Glutamatergic neuron (in vitro differentiated cells): ENCODE measurements at places on chromosomes 2 and 18.

- H3K36me3 ChIP-seq = peaks cover 3% of the 10 kb centered on the region
- peak overlapping the region; percentile 95 for H3K4me3 ChIP-seq
- no peak overlapping the region for H3K27ac ChIP-seq
- peak; percentile 27 for DNase-seq
- H3K4me1 ChIP-seq = peaks cover 9% of the 10 kb centered on the region
Measured at GRCh38 chr18:72542984-72543356, 1.2 kb downstream of the CBLN2 start.

DNA sequence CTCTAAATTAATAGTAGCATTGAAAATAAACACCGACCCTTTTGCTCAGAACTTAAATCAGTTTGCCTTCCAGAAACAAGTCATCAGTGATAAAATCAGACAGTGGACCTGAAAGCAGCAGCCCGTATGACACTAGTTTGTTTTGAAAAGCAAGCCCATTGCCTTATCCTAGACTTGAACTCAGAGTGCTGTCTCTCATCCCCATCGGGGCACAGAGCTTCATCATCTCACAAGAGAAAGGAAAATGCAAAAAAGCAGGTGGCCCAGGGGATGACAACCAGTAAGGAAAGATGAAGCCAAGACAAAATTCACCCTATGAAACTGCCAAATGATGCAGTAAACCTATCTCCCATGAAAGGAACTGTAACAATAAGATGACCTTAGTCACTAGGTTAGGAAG, 71.2 kb downstream of the CERKL start:
- peaks cover 3% of the 10 kb centered on the region for H3K27me3 ChIP-seq
- no peak for DNase-seq
- H3K4me3 ChIP-seq = peak overlapping the region; percentile 61

- H3K4me3 ChIP-seq = no peak overlapping the region
- no peaks in the 10 kb centered on the region for H3K36me3 ChIP-seq
- peaks cover 2% of the 10 kb centered on the region for H3K27me3 ChIP-seq
- no peak overlapping the region for H3K27ac ChIP-seq
Measured at GRCh38 chr2:27681841-27682240, 18.2 kb downstream of the SLC4A1AP start.

DNA sequence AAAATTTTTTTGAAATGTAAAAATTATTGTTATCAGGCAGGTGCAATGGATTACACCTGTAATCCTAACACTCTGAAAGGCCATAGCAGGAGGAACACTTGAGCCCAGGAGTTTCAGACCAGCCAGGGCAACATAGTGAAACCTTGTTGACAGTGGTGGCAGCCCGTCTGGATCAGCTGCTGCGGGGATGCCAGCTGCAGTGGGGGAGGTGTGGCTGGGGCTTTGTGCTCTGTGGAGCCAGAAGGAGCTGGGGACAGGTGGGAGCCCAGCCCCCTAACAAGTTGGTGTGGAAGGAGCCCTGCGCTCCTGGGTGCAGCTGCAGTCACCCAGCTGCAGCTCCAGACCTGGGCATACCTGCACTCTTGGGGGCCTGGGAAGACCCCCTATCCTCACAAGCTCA, 182.4 kb upstream of the MC4R start:
- peak; percentile 27 for DNase-seq
- no peaks in the 10 kb centered on the region for H3K4me1 ChIP-seq
- no peak overlapping the region for H3K4me3 ChIP-seq
- H3K27me3 ChIP-seq = peaks cover 2% of the 10 kb centered on the region
- H3K36me3 ChIP-seq = peaks cover 5% of the 10 kb centered on the region
- no peak overlapping the region for H3K27ac ChIP-seq

DNA sequence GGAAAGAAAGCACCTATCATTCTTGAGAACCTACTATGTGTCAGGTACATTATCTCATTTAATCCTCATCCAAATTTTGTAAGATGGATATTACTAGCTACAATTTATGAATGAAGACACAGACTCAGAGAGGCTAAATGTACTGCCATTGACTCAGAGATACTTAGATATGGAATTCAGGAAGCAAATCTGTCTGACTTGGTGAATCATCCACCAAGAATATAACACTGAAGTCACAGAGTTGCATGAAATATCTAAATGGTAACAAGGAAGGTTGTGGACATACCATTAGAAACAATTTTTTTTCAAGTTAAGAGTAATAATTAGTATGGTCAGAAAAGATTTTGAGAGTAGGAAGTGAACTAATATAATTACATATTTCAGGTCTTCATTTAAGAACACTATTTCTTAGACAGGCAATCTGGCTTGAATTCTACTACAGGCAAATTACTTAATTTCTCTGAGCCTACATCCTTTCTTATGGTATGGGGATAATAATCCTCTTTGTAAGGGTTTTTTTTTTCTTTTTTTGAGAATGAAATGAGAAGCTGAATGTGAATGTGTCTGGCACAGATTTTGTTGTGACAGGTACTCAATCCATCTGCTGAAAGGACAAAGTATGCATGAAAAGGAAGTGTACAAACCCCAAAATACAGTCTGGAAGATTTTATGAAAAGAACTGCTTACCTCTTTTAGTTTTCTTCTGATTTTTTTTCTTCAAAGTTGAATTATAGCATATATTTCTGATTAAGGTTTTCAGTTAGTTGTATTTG, 14.8 kb upstream of the C2orf66 start:
- peaks cover 6% of the 10 kb centered on the region for H3K36me3 ChIP-seq
- no peak for DNase-seq
- H3K27ac ChIP-seq = no peak overlapping the region
- peaks cover 8% of the 10 kb centered on the region for H3K27me3 ChIP-seq
- H3K4me3 ChIP-seq = no peak overlapping the region

DNA sequence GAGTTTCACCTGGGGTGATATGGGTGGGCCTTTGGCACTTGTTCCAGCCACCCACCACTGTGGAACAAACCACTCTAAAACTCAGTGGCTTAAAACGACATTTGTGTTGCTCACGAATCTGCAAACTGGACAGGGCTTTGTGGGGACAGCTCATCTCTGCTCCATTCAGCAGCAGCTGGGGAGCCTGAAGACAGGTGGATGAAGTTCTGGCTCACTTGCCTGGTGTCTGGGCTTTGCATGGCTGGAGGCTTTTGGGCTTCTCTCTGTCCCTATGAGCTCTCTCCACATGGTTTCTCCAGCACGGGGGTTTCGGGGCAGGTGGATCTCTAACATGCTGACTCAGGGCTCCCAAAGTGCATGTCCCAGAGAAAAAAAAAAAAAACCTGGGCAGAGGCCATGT, 93.0 kb upstream of the GLI2 start:
- no peak for DNase-seq
- no peaks in the 10 kb centered on the region for H3K4me1 ChIP-seq
- H3K27me3 ChIP-seq = peaks cover 6% of the 10 kb centered on the region
- H3K4me3 ChIP-seq = no peak overlapping the region

DNA sequence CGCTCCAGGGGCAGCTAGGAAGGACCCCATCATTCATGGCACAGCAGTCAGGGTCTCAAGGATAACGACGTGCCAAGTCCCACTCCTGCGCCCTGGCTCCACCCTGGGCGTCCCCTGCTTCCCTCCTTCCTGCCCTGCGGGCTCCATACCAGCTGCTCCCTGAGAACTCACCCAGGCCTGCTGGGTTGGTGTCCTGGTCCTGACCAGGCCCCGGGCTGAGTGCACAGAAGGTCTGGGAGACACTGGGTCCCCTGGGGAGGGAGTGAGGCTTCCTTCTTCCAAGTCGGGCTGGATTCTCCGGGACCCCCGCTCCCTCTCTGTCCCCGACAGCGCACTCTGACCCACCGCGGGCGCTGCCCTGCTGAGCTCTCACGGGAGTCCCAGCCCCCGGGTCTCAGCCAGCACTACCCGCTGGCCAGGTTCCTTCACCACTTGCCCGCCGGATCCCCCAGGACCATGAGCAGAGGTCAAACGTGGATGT, 160.2 kb downstream of the PXDN start:
- no peaks in the 10 kb centered on the region for H3K27me3 ChIP-seq
- no peak for DNase-seq
- H3K36me3 ChIP-seq = peaks cover 5% of the 10 kb centered on the region
- no peak overlapping the region for H3K27ac ChIP-seq
- H3K4me3 ChIP-seq = no peak overlapping the region
- peaks cover 5% of the 10 kb centered on the region for H3K4me1 ChIP-seq

GRCh38 chr2:60523963-60524362, 29.5 kb downstream of the BCL11A start:
- H3K4me1 ChIP-seq = peaks cover 55% of the 10 kb centered on the region
- H3K27ac ChIP-seq = no peak overlapping the region
- H3K36me3 ChIP-seq = no peaks in the 10 kb centered on the region
- H3K4me3 ChIP-seq = no peak overlapping the region

DNA sequence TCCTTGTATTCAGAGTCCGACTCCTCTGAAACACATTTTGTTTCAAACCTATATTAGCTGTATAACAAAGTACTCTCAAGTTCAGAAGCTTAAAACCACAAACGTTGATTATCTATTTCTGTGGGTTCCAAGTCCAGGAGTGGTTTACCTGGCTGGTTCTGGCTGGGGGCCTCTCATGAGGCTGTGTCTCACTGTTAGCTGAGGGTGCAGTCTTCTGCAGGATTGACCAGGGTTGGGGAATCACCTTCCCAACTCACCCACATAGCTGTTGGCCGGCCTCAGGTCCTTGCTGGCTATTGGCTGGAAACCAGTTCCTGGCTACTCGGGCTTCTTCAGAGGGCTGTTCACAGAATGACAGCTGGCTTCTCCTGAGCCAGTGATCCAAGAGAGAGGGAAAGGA, 18.0 kb upstream of the ATIC start:
- no peaks in the 10 kb centered on the region for H3K4me1 ChIP-seq
- H3K27me3 ChIP-seq = no peaks in the 10 kb centered on the region
- H3K4me3 ChIP-seq = no peak overlapping the region
- H3K36me3 ChIP-seq = no peaks in the 10 kb centered on the region
- H3K27ac ChIP-seq = no peak overlapping the region

GRCh38 chr2:216918088-216918680, 58.3 kb upstream of the TNP1 start:
- DNase-seq = no peak
- H3K4me1 ChIP-seq = peaks cover 20% of the 10 kb centered on the region
- peaks cover 6% of the 10 kb centered on the region for H3K36me3 ChIP-seq

DNA sequence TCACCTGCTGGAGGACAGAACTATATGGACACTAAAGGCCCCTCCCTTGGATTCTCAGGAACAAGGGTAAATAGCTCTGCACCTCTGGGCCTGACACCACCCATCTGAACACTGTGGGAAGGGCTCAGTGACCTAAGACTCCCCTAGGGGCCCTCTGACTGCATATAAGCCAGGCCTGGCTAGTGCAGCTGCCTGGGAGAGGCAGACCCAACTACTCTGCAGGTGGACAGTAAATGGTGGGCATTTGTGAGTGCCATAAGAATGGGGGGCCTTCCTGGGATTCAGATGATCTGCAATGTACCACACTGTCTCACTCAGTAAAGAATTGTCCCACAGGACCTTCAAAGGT, 11.2 kb upstream of the WIPF1 start:
- no peak for DNase-seq
- no peak overlapping the region for H3K27ac ChIP-seq
- H3K4me1 ChIP-seq = peaks cover 3% of the 10 kb centered on the region
- no peak overlapping the region for H3K4me3 ChIP-seq

DNA sequence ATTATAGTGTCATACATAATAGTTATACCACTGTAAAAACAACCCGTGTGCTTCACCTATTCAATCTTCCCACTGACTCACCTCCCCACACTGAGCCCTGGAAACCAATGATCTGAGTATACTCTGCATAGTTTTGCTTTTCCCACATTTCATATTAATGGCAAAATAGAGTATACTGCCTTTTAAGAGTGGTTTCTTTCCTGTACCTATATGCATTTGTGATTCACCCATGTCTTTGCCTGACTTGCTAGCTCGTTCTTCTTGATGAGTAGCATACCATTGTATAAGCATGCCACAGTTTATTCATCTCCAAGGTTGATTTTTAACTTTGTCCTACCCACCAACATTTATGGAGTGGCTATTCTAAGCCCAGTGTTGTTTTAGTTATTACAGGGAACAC, 686.4 kb downstream of the PLCL1 start:
- no peak for DNase-seq
- H3K27ac ChIP-seq = no peak overlapping the region
- H3K4me3 ChIP-seq = no peak overlapping the region
- no peaks in the 10 kb centered on the region for H3K4me1 ChIP-seq
- H3K36me3 ChIP-seq = no peaks in the 10 kb centered on the region
- H3K27me3 ChIP-seq = no peaks in the 10 kb centered on the region

GRCh38 chr2:218895759-218896500, 15.3 kb downstream of the WNT10A start:
- peaks cover 9% of the 10 kb centered on the region for H3K36me3 ChIP-seq
- H3K4me1 ChIP-seq = peaks cover 33% of the 10 kb centered on the region
- no peak for DNase-seq
- peaks cover 26% of the 10 kb centered on the region for H3K27me3 ChIP-seq
- H3K27ac ChIP-seq = peak overlapping the region; percentile 31

DNA sequence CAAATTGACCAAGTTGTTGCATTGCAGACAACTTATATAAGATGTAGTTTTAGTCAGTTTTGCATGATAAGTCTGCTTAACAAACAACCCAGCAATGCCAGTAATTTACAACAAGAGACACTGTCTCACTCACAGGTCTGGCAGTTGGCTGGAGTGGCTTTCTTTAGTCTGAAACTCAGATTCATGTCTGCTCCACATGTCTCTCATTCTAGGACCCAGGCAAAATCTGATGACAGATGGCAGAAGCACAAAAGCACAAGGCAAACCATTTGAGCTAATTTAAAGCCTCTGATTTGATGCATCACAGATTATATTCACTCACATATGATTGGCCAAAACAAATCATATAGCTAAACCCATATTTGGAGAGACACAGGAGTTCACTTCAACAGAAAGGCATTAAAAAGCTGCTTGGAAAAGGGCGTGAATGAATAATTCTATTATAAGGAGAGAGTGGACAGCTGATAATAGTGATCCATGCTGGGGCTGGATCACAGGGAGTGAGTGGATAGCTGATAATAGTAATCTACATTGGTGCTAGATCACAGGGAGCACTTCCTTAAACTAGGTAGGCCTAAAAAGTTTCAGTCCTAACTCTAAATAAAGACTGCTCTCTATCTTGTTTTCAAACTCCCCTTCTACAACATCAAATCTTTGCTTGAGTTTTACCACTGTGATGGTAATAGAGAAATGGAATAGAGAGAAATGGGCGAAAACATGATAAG, 593.2 kb upstream of the ZNF804A start:
- no peaks in the 10 kb centered on the region for H3K27me3 ChIP-seq
- no peaks in the 10 kb centered on the region for H3K36me3 ChIP-seq
- no peak for DNase-seq
- H3K4me1 ChIP-seq = peaks cover 8% of the 10 kb centered on the region
- H3K4me3 ChIP-seq = no peak overlapping the region

GRCh38 chr2:148519013-148519412, 125.5 kb upstream of the EPC2 start:
- H3K4me1 ChIP-seq = peaks cover 2% of the 10 kb centered on the region
- H3K27ac ChIP-seq = no peak overlapping the region

- H3K27ac ChIP-seq = peak overlapping the region; percentile 91
- no peaks in the 10 kb centered on the region for H3K36me3 ChIP-seq
- H3K4me1 ChIP-seq = peaks cover 47% of the 10 kb centered on the region
- DNase-seq = peak; percentile 63
Measured at GRCh38 chr2:59926731-59927130, 626.7 kb downstream of the BCL11A start.

GRCh38 chr2:68861330-68861729, 9.9 kb downstream of the BMP10 start:
- H3K27me3 ChIP-seq = peaks cover 5% of the 10 kb centered on the region
- H3K4me1 ChIP-seq = no peaks in the 10 kb centered on the region
- no peak overlapping the region for H3K4me3 ChIP-seq
- no peak overlapping the region for H3K27ac ChIP-seq
